ENCODE measurements at places on chromosomes 6 and 20.
A peak's percentile ranks its signal among the peaks of the same experiment; 100 is the strongest.

- no peak for DNase-seq
Observed at GRCh38 chr6:31874084-31874670, 4.6 kb downstream of the SLC44A4 start.

- peak; percentile 75 for DNase-seq
Observed at GRCh38 chr6:137341681-137342195, 122.6 kb upstream of the IFNGR1 start.

DNA sequence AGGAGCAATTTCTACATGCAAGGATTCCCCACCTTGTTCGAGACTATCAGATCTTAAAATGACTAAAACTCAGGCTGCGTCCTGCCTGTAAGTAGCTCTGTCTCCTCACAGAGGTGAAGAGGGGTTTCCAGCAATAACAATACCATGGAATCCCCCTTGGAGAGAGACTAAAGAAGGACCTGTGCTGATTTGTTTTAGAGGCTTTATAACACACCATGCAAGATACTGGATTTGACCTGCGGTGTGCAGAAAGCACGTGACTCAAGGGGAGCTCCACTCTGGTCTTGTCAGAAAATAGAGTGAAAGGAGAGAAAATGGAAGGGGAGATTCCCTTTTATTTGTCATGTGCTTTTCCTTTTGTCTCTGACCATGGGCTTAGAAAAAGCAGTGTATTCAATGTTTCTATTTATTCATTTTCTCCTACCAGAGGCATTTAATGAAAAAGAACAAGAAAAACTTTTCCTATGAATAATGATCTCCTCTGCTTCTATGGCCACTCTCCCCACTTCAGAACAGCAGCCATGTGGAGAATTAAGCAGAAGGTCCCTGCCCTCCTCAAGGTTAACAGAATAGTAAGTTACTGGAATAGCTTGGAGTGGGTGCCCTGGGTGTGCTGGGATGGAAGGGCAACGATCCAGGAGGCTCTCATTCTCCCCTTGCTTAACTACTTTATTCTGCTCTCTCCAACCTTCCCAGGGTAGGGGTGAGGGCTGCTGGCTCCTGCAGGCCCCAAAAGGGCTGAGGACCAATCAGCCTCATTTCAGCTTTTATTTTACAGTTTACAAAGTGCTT is 19.2 kb upstream of the MRPS10 start:
- no peak for DNase-seq

- no peak for DNase-seq
Observed at GRCh38 chr20:4569092-4569491, 152.6 kb upstream of the PRND start.

DNA sequence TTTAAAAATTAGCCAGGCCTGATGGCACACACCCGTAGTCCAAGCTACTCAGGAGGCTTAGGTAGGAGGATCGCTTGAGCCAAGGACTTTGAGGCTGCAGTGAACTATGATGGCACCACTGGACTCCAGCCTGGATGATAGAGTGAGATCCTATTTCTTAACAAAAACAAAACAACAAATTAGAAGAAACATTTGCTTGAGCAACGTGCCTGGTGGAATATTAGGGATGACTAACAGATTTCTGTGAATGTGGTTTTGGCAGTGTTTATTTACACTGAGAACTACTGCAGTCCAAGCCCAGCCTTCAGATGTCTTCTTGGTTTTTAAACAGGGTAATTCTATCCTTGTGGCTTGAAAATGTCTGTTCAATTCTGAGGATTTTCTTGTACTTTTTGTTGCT is 9.2 kb downstream of the PPP1R3G start:
- DNase-seq = no peak

GRCh38 chr6:125474061-125474460 is 172.3 kb upstream of the HDDC2 start:
- no peak for DNase-seq

DNA sequence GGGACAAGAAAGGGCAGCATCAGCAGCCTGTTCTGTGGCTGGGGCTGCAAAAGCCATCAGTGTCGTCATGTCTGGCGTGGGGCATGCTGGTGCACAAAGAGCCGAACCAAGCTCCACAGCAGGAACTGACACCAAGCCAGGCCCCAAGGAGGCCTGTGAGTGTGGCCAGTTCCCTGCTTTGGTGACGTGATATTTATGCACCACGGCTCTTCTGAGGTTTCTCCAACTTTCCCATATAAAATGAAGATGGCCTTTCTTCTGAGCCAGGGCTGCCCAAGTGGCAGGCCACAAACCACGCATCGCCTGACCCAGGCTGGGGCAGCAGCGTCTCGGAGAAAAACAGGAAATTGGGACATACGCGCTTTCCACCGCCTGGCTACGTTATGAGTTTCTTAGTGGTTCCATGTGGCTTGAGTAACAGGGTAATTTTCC is 109.9 kb downstream of the RIN2 start:
- no peak for DNase-seq

GRCh38 chr6:137923866-137924653 is 57.0 kb downstream of the TNFAIP3 start:
- DNase-seq = no peak

DNA sequence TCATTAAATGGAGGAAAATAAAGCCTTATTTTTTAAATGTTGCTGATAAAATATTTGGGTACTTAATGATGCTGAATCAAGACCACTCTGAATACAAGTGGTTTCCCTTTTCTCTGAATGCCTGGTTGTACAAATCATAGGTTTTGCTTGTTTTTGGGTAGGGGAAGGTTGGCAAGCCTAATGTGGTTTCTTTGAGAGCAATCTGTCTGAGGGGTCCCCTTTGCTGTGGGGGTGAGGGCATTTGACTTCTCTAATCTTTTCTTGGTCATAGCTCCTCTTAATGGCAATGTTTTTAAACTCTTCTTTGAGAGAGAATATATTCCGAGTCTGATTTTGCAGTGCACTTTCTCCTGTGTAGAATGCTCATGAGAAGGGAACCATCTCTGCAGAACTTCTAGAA is 99.2 kb downstream of the SOX4 start:
- no peak for DNase-seq

GRCh38 chr20:62239278-62239879 is 1.1 kb downstream of the OSBPL2 start:
- no peak for DNase-seq

DNA sequence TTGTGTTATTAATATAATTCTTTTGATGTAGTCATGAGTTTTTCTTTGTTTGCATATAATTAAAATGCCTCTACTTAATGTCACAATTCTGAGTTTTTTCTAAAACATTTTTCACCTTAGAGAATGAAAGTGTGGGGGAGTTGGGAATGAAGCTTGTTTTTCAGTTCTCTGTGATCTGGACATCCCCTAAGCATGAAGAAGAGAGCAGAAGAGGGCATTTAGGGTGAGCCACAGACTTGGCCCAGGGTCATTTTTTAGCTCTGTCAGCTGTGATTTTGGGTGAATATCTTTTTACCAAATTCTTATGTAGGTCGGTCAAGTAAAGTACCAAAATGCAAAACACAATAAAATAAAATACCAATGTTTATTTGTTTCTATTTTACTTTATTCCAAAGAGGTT is 3.9 kb downstream of the OTOR start:
- no peak for DNase-seq

DNA sequence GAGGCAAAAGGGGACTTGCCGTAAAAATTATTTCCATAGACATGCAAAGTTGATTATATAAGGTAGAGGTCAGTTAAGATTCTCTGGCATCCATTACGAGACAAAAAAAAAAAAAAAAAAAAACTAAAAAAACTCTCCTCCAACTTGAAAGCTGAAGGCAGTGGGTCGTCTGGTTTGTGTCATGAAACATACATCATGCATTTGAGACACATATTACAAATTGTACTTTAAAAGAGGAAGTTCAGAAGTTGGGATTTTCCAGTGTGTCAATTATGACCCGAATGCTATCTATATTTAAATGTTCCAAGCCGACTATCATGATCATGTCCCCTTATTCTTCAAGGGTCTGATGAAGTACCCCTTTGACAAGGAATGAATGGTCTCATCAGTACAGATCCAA is 125.1 kb downstream of the ZNF217 start:
- no peak for DNase-seq

DNA sequence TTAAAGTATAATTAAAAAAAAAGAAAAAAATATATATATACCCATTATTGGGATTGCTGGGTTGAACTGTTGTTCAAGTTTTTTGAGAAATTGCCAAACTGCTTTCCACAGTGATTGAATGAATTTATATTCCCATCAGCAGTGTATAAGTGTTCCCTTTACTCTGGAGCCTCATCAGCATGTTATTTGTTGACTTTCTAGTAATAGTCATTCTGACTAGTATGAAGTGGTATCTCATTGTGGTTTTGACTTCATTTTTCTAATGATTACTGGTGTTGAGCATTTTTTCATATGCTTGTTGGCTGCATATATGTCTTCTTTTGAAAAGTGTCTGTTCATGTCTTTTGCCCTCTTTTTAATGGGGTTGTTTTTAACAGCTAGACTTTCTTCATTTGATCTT is 1260.8 kb upstream of the GJE1 start:
- no peak for DNase-seq

- DNase-seq = no peak
Observed at GRCh38 chr20:2416541-2417212, 36.0 kb downstream of the TGM6 start.

GRCh38 chr20:50133041-50133440 is 20.1 kb upstream of the UBE2V1 start:
- no peak for DNase-seq

GRCh38 chr6:144190593-144190992 is 40.3 kb downstream of the STX11 start:
- DNase-seq = no peak

DNA sequence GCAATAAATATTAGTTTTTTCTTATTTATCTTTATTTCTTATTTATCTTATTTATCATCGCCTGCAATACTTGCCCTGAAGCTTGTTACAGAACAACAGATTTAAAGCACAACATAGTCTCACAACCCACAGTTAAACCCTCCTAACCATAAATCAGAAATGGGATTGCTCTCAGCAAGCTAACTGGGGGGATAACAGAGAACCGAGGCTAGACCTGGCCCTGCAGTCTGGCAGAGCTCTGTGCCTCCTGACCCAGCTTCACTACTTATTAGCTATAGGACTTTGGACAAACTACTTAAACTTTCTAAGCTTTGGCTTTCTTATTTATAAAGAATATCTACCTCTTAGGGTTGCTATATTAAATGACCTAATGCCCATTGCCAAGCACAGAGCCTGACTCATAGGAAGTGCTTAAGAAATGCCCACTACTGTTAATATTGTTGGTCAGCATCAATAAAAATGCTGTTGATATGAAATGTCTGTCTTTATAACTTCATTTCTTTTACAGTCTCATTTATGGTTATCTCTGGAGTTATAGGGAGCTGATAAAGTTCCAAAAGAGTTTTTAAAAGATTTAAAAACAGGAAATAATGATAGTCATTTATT is 87.9 kb upstream of the BEND6 start:
- DNase-seq = no peak

GRCh38 chr6:114315831-114316595 is 26.8 kb downstream of the HS3ST5 start:
- DNase-seq = peak; percentile 81

DNA sequence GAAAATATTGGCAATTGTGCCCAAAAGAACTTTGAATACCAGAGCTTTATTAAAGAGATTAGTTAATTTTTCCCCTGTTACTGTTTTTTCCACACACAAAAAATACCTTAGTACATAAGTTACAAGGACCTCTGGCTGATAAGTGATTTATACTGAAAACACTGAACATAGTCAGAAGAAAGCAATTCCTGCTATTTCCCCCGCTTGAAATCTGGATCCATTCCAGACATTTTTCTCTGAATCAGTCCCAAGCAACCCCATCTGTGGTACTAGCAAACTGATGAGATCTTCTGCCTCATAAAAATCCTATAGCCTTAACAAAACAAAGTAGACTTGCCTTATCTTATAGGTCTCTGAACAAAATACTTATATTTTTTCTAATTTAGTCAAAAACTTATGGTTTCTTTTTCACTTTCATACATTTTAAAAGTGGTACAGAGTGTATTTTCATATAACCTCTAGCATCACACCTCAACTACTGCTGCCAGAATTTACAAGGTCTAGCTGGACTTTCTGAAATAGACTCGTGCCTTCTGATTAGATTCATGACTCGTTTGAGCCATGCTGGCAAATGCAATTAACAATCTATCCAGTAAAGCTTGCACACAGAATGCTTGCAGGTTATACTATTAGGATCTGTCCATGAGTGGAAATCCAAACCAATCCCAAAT is 111.9 kb downstream of the TBX18 start:
- DNase-seq = no peak

DNA sequence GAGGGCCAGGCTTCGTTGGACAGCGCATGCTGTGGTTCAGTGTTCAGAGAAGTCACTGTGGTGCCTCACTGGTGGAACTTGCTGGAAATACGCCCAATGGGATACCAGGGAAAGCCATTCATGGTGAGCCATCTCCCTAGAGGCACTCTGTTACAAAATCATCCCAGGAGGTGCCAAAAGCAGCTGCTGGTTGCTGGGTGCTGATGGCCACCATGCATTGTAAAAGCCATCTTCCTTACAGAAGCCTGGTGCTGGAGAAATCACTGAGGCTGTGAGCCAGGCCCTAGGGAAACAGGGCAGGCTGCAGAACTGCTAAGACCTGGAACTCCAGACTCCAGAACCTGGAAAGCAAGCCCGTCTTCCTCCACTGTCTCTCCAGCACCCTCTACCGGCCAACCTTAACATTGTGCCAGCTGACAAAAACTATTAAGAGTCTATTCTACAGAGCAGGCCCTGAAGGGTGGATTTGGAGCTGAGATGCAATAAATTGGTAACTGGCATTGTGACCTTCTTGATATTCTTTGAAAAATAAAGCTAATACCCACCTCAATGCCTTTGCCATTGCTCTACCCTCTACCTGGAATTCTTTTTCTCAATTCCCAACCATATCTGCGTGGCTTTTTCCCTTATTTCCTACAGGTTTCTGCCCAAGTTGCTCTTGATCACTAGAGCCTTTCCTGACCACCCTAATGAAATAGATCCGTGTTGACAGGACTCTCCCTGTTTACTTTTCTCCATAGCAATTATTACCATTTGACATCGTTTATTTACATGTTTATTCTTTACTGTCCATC is 18.5 kb downstream of the SNRPB start:
- peak; percentile 47 for DNase-seq

- DNase-seq = no peak
Observed at GRCh38 chr6:119355157-119355556, 5.6 kb upstream of the MAN1A1 start.

GRCh38 chr6:63448229-63448628 is 124.1 kb upstream of the LOC128125822 start:
- no peak for DNase-seq

- no peak for DNase-seq
Observed at GRCh38 chr20:44135012-44135412, 52.0 kb downstream of the JPH2 start.

GRCh38 chr20:38673725-38674091 is 50.6 kb upstream of the SLC32A1 start:
- DNase-seq = no peak

DNA sequence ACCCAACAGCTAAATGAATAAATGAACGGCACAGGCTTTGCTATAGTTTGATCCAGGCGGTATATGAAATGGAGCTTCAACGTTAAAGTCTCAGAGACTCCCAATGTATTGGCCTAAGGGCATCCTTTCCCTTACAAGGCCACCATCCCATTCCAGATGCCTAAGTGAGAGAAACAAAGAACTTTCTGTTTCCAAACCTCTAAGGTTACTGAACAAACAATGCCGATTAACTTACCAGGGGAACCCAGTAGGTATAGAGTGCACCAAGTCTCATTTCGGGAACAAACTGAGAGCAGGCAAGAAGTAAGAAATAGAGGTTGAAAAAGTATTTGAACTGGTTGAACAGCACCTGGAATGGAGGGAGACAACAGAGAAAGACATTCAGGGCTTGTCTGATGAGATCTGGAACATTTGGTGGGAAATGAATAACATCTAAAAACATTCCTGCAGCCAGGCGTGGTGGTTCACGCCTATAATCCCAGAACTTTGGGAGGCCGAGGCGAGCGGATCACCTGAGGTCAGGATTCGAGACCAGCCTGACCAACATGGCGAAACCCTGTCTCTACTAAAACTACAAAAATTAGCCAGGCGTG is 42.5 kb downstream of the ATP9A start:
- DNase-seq = no peak

All from NCI-H1694 treated with DMSO at 0.1 percent for 48 hours (cell line).